RPMI7951 (cell line): ENCODE measurements at places on chromosomes 2 and 18.

GRCh38 chr2:17915099-17915498, 36.6 kb downstream of the KCNS3 start:
- peak; percentile 23 for DNase-seq

GRCh38 chr2:235390108-235390815, 103.6 kb upstream of the AGAP1 start:
- DNase-seq, result peak; percentile 97

- DNase-seq, result peak; percentile 47
Measured at GRCh38 chr2:20516646-20517341, 69.9 kb downstream of the RHOB start.

DNA sequence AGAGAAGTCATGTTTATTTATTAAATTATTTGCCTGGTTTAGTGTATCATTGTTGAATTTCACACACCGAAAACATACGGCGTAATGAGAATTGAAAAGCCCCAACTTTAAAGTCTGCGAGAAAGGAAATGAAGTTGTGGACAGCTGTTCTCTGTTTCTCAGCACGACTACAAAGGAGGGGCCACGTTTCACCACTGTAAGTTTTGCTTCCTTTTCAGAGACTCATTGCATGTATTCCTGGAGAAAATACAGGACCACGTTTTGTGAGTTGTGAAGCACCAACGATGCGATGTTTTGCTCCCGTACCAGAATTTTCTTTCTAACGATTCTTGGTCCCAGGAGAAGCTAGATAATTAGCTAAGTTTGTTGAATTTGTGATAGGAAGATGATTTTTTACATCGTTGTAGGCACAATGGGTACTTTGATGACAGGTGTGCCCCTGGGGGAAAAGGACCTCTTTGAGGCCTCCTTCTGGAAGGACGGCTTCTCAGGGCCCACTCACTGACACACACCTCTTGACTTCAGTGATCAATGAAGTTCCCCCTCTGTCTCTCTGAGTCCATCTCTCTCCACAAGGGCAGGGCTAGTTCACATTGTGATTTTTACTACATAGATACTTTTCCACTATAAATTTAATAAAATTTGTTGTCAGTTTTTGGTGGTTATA, 23.7 kb upstream of the ACKR3 start:
- no peak for DNase-seq

DNA sequence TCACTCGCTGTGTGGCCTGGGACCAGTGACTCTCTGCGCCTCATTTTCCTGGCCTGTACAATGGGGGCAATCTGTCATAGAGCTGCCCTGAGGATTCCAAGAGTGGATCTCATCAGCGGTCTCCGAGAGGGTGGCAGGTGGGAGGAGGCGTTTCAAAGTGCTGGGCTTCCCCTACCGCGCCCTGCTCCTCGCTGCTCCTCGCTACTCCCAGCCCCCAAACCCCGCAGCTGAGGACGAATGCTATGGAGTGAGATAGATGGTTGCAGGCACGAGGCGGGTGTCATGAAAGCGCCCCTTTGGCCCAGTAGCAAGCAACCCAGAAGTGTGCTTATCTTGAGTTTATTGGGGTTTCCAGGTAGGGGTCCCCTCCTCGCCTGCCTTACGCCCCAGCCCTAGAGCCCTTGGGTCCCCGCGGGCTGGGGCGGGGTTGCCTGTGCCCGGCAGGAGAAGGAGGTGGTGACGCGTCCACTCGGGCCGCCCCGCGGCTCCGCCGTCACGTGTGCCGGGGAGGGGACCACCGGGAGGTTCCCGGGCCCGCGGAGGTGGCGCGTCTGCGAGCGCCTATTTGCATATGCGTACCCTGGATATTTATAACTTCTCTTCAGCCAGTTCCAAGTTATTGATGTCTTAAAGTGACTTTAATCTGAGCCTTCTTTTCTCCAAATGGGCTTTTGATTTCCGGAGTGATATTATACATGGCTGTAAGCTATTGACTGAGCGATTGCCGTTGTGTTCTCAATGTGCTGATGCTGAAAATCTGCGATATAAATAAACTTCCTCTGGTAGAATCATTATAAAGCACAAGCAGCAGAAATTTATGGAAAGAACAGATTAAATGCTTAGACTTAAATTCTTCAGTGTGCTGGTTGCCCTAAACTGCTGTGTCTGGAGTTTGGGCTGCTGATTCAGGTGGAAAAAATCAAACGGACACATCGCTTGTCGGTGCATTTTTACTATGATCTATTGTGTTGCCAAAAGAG, 263.7 kb downstream of the ATAD2B start:
- DNase-seq, result no peak

- no peak for DNase-seq
Measured at GRCh38 chr2:197952540-197953202, 148.3 kb downstream of the PLCL1 start.

- peak; percentile 6 for DNase-seq
Measured at GRCh38 chr2:198775737-198776136, 682.0 kb downstream of the SATB2 start.

- DNase-seq, result peak; percentile 3
Measured at GRCh38 chr2:42725657-42726056, 38.3 kb downstream of the OXER1 start.

- DNase-seq, result no peak
Measured at GRCh38 chr2:109081374-109081773, 47.6 kb upstream of the SH3RF3 start.

DNA sequence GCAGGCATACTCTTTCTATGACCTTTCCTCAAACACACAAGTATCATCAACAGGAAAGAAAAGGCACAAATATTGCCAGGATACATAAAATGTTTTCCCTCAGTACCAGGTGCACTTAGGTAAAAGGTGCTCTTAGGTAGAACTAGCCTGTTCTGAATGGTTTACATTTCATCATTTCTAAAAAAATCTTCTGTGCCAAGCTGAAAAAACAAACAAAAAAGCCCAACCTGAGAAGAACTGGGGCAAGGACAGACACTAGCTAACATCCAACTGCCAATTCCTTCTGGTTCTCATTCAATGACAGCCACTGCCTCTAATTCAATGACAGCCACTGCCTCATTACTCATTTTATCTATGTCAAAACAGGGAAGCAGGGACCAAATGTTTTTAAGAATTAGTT, 68.5 kb downstream of the SPIRE1 start:
- DNase-seq, result no peak

DNA sequence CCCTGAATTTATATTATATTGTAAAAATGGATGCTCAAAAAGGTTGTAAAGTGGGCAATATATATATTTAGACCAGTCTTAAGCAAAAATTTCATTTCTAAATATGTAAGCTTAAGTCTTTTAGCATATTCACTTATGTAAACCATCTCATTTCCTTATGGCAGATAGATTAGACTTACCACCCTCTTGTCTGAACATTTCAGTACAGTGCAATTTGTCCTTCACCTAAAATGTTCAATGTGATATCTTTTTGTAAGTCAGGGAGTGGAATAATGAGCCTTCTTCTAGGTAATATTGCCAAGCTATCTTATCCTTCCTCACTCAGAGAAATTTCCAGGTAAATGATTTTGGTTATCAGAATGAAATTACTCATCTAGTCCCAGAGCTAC, 92.3 kb downstream of the KLF7 start:
- DNase-seq, result no peak

DNA sequence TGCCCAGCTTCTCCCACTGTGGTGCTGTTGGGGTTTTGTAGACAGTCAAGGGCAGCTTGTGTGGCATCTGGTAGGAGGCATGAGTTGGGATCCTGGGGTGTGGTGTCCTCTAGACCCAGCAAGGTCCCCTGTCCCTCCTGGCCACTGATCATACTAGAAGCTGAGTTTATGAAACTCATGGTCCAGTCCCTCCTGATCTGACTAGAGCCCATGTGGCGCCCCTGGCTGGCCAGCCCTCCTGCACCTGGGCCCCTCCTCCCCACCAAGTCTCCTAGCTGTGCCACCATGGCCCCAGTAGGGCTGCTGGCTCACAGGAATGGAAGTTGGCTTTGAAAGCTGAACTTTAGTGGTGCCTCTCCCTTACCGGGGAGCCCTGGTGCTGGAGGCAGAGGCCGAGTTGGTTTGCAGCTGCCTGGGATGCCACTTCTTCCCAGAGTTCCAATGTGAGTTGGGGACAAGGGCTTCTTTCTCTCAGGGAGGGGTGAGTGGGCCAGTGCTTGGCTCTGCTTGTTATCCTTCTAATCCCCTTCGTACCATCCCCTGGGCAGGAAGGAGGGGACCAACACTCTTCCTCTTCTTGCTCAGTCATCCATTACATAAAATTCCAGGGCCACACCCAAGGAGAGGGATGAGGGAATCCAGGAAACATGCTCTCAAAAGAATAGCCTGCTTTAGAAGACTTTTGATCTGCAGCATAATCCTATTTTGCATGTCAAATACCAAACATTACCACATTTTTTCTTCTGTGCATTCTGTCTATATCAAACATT, 37.5 kb upstream of the HAAO start:
- no peak for DNase-seq

- peak; percentile 57 for DNase-seq
Measured at GRCh38 chr2:214410918-214411554, at the start of gene VWC2L. Gene VWC2L (plus strand): TSS chr2:214411054. CDS start chr2:214414194, 3,140 bp downstream.

- peak; percentile 86 for DNase-seq
Measured at GRCh38 chr2:31335921-31336585, 78.5 kb downstream of the XDH start.

DNA sequence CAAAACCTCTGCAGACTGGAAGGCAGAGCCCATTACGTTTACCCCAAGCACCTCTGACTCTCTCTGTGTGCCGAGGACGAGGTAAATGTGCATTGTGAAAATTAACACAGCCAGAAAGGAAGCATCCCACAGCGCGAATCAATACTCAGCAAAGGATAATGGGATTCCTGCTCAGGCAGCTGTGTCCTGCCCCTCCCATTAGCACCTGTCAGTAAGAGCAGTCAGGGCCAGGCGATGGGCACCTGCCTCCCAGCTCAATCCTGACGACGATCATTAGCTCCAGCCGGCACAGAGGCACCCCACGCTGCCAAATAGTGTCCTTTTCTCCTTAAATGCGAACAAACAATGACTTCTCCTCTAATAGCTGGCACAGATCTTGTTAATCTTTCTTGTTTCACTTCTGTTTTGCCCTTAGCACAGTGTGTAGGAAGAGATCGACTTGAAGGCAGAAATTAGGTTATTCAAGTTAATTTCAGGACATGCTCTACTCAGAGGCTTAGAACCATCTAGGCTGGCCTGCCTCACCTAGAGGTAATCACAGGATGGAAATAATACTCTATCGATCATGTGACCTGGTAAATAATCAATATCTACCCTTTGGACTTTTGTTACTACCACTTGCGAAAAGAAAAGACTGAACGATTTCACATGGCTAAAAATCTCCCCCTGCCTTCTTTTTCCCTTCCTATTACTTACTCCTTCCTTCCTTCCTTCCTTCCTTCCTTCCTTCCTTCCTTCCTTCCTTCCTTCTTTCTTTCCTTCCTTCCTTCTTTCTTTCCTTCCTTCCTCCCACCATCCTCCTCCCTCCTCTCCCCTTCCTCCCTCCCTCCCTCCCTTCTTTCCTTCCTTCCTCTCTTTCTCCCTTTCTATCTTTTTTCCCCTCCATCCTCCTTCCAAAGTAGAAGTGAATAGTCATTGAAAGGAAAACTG, 487.9 kb upstream of the ID2 start:
- DNase-seq, result no peak

DNA sequence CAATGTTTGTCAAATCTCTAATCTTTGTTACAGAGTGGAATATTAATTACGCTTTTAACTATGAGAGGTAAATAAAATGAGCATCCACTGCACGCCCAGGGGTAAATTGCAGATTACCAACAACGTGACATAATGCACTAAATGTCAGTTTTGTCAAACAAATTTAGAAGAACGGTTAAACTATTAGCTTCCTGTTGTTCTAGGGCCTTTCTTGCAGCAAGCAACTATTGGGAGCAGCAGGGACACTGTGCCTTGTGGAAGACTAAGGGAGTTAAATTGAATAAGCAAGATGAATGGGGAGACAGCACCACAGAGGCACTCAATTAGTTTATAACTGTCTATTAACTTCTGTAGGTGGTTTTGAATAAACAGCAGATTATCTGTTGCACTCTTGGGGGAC, 391.0 kb upstream of the RAB12 start:
- DNase-seq, result no peak

- DNase-seq, result peak; percentile 43
Measured at GRCh38 chr2:172643142-172643541, 87.3 kb downstream of the PDK1 start.

- no peak for DNase-seq
Measured at GRCh38 chr2:102149243-102149642, 6.7 kb downstream of the IL1R1 start.

DNA sequence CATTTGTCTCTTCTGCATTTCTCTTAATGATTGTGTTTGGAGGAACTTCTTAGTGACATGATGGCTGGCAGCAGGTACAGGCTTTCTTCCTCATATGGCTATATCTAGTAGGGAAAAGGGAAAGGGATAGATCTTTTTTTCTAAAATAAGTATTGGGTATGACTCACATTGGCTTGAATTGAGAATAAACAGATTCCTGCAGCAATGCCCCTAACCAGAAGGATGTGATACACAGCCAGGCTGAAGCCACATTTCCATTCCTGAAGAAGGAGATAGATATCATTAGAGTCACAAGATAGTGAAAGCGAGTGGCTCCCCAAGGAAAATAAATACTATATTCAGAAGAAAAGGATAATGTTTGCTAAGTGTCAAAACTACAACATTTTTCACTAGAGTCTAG, 61.1 kb downstream of the VWC2L start:
- no peak for DNase-seq

DNA sequence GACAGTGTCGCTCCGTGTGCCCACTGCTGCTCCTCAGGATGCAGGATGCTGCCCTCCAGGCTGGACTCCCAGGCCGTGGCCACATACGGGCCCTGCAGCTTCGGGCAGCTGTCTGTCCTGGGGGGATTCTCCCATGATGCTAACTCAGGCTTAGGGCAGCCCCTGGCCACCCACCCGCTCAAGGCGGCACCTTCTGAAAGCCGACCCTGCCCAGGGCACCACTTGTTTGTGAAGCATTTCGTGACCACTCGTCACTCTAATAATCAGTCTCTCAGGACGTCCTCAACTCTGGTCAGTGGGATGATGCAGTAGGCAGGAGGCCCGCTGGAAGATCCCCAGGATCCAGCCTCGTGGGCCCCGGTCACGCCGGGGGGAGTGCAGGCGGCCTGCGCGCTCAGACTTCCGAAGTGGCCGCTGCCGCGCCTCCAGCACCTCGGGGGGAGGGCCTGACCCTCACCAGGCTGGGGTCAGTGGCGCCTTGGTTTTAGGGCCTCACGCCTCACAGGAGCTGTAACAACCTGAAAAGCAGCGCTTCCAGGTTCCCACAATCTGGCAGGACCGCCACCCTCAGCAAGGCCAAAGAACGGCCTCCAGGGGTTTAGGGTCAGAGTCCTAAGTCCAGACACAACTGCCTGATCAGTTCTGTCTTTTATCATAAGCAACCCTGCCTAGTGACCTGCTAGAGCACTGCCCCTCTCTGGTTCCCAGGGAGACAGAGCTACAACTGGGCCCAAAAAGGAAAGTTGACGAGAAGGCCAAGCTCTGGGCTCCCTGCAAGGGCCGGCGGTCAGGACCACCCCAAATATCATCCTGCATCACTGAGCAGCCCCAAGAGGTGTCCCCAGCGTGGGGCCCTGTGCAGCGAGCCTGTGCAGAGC, 53.0 kb downstream of the EIPR1 start:
- DNase-seq, result no peak

DNA sequence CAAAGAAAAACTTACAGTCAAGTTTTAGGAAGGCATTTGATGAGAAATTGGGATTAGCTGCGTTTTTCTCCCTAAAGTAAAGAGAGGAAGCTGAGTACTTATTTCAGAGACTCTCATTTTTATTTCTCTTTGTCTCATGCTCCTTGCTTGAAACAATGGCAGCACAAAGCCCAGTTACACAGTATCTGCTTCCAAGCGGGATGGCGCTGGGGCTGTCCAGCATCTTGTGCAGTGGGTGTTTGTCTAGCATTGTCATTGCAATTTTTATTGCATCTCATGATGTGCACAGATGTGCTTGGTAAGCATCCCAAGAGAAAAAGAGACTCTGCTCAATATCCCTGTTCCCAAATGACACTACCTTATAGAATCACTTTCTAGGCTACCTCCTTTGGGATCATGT, 102.8 kb upstream of the ZNF521 start:
- DNase-seq, result no peak
